ENCODE measurements at places on chromosomes 2 and 18.

DNA sequence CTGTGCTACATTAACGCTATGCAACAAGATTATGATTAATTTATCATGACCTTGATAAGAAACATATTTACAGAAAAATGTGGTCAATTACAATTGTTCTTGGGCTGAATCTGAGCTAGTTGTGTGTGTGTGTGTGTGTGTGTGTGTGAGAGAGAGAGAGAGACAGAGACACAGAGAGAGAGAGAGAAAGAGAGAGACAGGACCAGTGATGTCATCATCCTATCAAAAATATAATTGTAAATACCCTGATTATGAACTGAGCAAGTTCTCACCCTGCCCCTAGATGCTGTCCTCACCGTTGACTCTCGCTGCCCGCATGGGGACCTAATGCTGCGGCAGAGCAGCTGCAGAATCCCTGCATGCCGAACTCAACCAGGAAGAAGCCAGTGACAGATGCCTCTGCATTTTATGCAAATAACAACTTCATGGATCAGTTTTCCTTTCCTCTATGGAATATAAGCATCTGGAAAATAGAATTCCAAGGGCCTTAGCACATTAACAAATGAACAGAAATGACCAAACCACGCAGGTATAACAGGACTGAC, 512.5 kb downstream of the PLCL1 start:
- no peak for DNase-seq

GRCh38 chr18:24983566-24984139, 368.3 kb downstream of the ZNF521 start:
- DNase-seq = no peak

GRCh38 chr18:76484749-76485387, 10.2 kb downstream of the ZNF516 start:
- DNase-seq = no peak

DNA sequence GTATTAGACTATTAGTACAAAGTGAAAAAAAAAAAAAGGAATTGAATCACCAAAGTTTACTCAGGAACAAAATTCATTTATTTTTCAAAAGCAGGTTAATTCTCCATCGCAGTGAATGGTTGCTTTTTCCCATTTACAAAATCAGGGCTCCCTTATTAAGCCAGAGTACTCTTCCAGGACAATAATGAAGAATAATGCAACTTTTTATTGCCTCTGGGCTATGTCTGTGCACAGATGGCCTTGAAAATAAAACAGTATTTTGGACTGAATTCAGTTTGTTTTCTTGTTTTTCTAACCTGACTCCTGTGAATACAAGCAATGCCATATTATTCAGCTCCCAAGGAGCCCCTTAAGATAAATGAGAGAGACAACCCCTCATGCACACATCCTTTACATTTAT, 246.8 kb downstream of the KCNS3 start:
- no peak for DNase-seq

GRCh38 chr2:181250691-181251090, 206.5 kb upstream of the ITGA4 start:
- no peak for DNase-seq

- DNase-seq = no peak
These were observed 1269.8 kb upstream of the PIK3C3 start for GRCh38 chr18:40685219-40685618.

GRCh38 chr18:57336343-57336742, 16.0 kb upstream of the ST8SIA3 start:
- DNase-seq = no peak

DNA sequence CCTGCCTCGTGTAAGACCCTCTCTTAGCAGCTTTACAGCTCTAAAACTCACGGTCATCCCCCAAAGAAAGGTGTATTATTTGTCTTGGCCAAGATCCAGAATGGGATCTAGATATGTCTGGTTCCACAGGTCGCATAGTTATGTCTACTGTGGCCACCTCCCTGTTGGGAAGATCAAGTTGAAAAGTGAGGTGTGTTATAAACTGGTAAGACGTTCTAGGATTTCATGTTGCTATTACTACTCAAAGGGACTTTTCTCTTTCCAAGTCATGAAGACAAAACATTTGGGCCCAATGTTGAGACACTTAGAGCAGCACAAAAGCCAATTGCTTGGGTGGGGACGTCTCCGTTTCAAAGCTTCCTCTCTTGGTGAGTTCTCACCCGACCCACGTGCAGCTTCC, 766.0 kb downstream of the RNF144A start:
- DNase-seq = no peak

DNA sequence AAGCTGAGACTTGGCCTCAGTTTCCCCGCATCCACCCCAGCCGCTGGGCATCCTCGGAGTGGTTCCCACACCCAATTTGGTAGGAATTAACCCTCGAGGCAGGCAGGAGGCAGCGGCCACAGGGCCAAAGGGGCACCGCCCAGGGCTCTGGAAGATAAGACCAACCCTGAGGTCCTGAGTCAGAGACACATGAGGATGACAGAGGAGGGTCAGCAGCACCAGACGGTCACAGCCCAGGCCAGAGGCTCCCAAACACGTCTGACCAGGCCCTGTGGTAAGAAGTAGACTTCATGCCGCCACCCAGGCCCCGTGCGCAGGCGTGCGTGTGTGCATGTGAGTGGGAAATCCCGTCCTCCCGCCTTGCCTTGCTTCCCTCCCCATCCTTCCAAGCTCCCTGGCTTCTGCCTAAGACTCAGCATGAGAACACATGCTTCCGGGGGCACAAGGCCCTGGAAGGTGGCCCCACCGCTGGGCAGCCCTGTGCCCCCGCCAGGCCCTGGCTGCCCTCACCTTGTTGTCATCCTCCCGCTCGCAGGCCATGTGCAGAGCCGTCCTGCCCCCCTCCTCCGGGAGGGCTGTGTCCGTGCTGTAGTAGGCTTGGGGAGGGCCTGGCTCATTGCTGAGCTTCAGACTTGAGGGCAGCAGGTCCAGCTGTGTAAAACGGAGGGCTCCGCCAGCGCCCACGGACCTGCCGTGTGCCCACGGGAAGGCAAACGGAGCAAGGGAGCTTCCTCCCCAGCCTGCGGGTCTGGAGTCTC, 46.3 kb downstream of the ANKMY1 start:
- no peak for DNase-seq

DNA sequence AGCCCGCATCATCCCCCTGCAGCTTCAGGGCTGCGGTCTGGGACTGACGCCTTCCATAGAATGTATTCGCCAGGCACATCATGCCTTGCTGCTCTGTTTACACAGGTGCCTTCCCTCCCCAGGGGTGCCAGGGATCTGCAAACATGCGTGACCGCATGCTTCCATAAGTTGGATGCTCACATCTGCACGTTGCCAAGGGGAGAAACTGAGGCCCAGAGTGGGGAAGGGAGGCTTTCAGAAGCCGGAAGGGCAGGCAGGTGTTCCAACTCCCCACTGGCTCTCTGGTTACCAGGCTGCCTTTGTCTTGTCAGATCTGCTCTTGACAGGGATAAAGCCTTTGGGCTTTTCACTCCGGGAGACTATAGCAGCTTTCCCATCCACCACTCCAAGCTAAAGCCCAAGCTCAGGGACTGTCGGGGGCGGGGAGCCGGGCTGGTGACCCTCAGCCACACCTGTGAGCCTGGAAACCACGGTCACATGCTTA, 125.8 kb upstream of the TNP1 start:
- DNase-seq = peak; percentile 58

- DNase-seq = peak; percentile 71
These were observed 11.3 kb downstream of the SMAD7 start for GRCh38 chr18:48939205-48940097.

- DNase-seq = no peak
These were observed 35.6 kb upstream of the UBE2F start for GRCh38 chr2:237931205-237931721.

DNA sequence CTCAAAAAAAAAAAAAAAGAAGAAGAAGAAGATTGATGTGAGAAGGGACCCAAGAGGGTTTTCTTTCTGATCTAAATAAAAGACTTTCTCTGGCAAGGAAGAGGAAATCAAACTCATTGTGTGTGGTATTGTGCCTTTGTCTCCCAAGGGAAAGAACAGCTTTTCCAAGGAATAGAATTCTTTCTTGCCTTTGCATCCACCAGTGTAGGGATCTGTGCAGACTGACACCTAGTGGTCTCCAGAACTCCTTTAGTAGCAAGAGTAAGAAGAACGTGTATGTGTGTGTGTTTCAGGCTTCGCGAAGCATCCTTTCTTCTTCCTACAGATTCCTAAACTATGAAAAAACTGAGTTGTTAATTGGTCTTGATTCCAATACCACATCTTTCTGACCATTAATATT, 33.5 kb upstream of the CRIM1 start:
- no peak for DNase-seq

GRCh38 chr2:126766295-126766968, 110.5 kb downstream of the GYPC start:
- peak; percentile 14 for DNase-seq

DNA sequence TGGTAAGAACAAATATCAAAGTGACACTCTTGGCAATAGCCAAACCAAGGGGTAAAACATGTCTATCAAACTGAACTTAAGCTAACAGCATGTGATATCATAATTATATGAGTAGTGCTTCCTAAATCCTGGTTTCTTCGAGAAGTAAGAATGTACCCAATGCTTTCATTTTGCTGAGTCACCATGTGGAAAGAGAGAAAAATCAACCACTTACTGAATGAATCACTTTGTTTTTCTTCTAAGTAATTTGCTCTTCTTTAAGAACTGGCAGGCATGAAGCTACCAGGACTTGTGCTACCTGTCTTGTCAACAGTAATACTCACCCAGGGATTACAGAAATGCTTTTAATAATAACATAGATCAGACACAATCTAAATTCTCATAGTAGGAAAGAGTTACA, 19.0 kb upstream of the DUSP19 start:
- DNase-seq = no peak

DNA sequence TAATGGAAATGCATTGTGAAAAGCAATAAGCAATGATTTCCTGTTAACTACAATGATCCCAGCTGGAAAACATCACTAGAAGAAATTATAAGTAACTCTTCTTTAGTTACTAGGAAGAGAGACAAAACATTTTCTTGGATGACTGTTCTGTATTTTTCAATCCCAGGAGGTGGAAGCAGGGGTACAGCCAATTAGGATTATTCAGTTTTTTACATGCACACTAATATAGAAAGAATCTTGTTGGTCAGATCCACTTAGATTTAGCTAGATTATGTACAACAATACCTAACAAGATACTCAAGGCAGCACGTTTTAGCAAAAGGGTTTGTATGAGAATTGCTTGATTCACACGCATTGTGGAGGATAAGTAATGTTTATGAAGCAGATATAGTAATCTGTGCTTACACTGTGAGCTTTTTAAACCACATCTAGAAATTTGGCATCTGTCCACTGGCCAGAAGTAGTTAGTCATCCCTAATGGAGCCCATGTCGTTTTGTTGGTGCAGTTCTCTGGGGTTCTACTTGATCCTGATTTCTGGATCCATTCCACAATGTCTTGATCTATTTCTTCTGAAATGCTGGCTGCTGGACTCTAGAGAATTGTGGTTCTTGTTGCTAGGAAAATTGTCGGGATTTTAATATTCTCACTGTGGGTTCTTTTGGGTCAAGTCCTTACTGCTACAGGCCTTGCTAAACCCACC, 199.7 kb downstream of the ADCYAP1 start:
- DNase-seq = no peak

DNA sequence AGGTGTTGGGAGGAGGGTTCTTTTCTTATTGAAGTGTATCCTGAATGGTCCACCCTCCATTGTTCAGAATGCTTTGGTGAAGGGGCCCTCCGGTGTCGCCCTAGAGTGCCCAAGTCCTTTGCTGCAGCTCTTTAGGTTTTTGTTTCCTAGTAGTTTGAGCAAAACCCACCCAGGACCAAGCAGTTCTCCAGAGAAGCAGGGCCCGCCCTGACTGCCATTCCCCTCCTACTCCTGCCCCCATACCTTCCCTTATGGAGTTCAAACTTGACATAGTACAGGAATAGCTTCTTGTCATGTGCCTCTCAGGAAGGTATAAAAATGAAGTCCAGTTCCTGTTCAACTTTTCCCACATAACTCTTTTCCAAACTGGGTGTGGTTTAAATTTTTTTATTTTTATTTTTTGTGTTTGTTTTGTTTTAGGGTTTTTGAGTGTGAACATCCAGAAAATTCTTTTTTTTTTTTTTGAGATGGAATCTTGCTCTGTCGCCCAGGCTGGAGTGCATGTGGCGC, 5.6 kb downstream of the MERTK start:
- no peak for DNase-seq
